Transverse colon (tissue), 4 donors: ENCODE measurements at places on chromosomes 16 and 17. TPM values are rescaled to one million over a fixed set of nuclear protein-coding genes. Genes with fewer than 3 reads are reported as not detected.

DNA sequence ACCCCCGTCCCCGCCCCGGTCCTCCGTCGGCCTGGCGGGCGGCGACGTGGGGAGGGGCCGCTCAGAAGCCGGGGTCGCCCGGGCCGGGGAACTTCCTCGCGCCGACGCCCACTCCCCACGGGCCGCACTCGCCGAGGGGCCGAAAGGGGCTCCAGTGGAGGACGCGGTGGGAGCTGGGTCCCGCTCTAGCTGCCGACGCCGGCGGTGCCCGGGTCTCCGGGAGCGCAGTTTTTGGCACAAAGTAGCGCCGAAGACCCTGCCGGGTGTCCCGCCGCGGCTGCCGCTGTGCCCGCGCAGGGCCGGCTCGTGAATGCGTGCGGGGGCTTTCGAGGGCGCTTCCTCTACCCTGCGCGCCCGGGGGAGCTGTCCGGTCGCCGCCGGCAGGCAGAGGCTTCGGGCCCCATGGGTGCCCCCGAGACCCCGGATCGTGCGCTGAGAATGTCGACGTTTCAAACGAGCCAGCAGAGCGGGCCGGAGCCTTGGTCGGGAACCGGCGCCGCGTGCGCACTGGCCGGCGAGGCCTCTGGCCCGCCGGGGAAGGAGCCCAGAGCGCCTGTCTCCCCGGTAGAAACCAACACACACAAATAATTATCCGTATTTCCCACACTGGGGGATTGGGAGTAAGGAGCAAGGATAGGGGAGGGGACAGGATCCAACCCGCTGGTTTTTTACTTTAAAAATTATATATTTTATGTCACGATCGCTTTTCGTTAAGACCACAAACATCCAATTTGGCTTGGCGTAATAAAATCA, 46.6 kb upstream of the SLC38A10 start:
- peaks cover 24% of the 10 kb centered on the region for H3K27me3 ChIP-seq
- peak overlapping the region; percentile 99 for H3K27ac ChIP-seq
- DNase-seq: no peak

SLFN14 gene
- not detected for total RNA-seq

DNA sequence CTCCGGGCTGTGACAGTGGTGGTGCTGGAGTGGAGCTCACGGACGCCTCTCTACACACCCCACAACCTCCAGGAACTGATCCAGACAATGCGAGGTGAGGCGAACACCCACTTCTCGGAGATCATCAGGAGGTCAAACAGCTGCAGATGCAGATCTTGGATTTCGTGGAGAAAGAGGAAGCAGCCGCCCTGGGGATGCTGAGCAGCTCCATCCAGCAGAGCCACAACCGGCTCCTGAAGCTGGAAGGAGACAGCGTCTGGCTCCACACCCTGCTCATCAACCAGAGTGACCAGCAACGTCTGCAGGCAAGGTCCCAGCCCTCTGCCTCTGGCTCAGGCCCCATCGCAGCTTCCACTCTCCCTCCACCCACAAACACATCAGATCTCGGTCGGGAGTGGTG, 13.2 kb upstream of the SLC16A5 start:
- peak overlapping the region; percentile 74 for H3K27ac ChIP-seq
- no peak overlapping the region for H3K4me3 ChIP-seq
- peaks cover 40% of the 10 kb centered on the region for H3K4me1 ChIP-seq
- H3K36me3 ChIP-seq: no peaks in the 10 kb centered on the region
- DNase-seq: no peak

- H3K4me3 ChIP-seq: no peak overlapping the region
- H3K4me1 ChIP-seq: peaks cover 22% of the 10 kb centered on the region
- no peak for DNase-seq
- no peak overlapping the region for H3K27ac ChIP-seq
- no peaks in the 10 kb centered on the region for H3K27me3 ChIP-seq
These were observed 5.1 kb downstream of the TPPP3 start for GRCh38 chr16:67388191-67388590.

TBC1D26 gene
- total RNA-seq: not detected

DNA sequence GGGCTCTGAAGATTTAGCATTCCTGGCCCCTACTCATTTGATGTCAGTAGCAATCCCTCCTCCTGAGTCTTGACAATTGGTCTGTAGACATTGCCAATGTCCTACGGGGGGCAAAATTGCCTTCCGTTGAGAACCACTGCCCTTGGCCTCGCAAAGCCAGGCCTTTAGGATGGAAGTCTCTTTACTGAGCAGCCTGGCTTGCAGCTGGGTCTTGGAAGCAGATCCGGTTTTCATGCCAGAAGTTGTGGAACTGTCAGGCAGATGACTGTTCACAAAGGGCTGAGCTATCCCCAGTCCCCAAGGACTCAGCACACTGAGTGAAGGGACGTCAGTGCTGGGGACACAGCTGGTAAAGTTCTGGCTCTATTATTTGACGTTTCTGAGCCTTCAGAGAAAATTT, 83.2 kb downstream of the WSCD1 start:
- DNase-seq: no peak
- H3K36me3 ChIP-seq: no peaks in the 10 kb centered on the region
- H3K4me1 ChIP-seq: no peaks in the 10 kb centered on the region

DNA sequence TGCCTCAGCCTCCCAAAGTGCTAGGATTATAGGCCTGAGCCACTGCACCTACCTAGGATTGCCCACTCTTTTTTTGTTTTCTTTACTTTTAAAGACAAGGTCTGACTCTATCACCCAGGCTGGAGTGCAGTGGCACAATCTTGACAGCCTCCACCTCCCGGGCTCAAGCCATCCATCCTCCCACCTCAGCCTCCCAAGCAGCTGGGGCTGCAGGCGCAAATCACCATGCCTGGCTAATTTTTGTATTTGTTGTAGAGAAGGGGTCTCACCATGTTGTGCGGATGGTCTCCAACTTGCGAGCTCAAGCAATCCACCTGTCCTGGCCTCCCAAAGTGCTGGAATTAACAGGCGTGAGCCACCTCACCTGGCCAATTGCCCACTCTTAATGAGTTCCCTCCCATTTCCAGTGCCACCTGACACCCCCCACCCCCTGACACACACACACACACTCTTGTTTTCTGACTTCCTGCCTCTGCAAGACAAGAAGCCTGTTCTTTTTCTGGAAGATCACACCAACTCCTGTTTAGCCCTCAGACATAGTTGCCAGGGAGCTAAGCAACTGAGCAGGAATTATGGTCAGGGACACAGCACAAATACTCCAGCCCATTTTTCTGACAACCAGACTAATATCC, 2.6 kb downstream of the OVCA2 start:
- H3K27ac ChIP-seq: no peak overlapping the region
- H3K27me3 ChIP-seq: peaks cover 11% of the 10 kb centered on the region
- H3K36me3 ChIP-seq: no peaks in the 10 kb centered on the region
- peaks cover 16% of the 10 kb centered on the region for H3K4me1 ChIP-seq

- no peaks in the 10 kb centered on the region for H3K36me3 ChIP-seq
- H3K27ac ChIP-seq: peak overlapping the region; percentile 92
- no peak overlapping the region for H3K4me3 ChIP-seq
- no peak for DNase-seq
- H3K27me3 ChIP-seq: no peaks in the 10 kb centered on the region
- peaks cover 29% of the 10 kb centered on the region for H3K4me1 ChIP-seq
These were observed 9.2 kb downstream of the MXRA7 start for GRCh38 chr17:76701471-76701967.

MGAT5B gene
- not detected for total RNA-seq

DNA sequence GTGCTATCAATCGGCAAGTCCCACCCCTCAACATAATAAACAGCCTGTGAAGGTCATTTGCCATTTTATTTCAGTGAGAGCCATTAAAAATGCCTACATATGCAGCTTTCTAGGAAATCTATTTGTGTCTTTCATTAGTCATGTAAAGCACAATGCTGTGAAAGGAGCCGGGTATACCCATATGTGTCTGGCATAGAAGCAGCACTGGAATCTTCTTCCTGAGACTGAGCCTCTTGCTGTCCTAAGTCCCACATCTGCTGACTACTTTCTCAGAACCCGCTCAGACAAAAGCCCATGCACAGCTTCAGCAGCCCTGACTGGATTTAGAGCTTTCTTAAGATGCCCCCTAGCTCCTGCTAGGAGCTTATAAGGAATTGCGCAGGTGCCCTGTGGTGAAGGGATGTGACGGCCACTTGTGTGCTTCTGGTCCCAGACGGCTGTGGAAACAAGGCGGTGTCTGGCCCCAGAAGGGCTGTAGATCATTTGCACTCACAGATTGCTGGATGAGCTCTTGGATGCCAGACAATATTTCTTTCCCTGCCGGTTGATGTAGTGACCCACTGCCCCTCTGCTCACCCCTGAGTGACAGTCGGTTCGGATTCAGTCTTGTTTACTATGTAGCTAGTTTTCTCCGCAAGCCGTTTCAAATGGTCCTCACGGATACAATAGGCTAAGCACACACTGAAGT, 172.2 kb downstream of the ANKFN1 start:
- no peaks in the 10 kb centered on the region for H3K4me1 ChIP-seq
- H3K27me3 ChIP-seq: no peaks in the 10 kb centered on the region
- no peaks in the 10 kb centered on the region for H3K36me3 ChIP-seq
- no peak for DNase-seq
- H3K4me3 ChIP-seq: no peak overlapping the region

DNA sequence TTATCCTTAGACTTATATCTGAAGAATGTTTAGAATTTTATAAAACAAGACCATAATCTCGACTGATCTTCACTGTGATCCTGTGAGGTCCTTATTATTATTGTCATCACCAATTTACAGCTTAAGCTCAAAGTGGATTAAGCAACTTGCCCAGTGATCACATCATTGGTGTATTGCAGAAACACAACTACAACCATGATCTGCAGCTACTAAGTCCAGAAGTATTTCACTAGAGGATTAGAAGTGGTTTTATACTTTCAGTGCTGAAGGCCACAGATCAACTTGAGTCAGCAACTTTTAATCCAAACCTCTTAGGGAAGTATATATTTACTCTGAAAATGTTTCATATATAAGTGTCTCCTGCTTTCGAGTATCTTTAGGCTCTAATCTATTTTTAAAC, 624.3 kb upstream of the SOX9 start:
- no peak overlapping the region for H3K4me3 ChIP-seq
- H3K36me3 ChIP-seq: no peaks in the 10 kb centered on the region
- H3K27me3 ChIP-seq: no peaks in the 10 kb centered on the region
- H3K27ac ChIP-seq: no peak overlapping the region
- DNase-seq: no peak

GRCh38 chr17:34703533-34703932, 124.2 kb downstream of the TMEM132E start:
- H3K4me3 ChIP-seq: no peak overlapping the region
- DNase-seq: no peak
- H3K4me1 ChIP-seq: no peaks in the 10 kb centered on the region
- H3K27ac ChIP-seq: no peak overlapping the region
- peaks cover 9% of the 10 kb centered on the region for H3K27me3 ChIP-seq

- H3K4me1 ChIP-seq: no peaks in the 10 kb centered on the region
- H3K4me3 ChIP-seq: no peak overlapping the region
- no peaks in the 10 kb centered on the region for H3K36me3 ChIP-seq
- DNase-seq: peak; percentile 34
- no peak overlapping the region for H3K27ac ChIP-seq
These were observed 26.4 kb upstream of the SLC7A5 start for GRCh38 chr16:87895641-87896141.

GRCh38 chr16:88993166-88993761, 16.3 kb upstream of the CBFA2T3 start:
- H3K27ac ChIP-seq: no peak overlapping the region
- no peaks in the 10 kb centered on the region for H3K4me1 ChIP-seq
- no peaks in the 10 kb centered on the region for H3K36me3 ChIP-seq

- H3K4me1 ChIP-seq: no peaks in the 10 kb centered on the region
- no peak overlapping the region for H3K27ac ChIP-seq
- H3K27me3 ChIP-seq: no peaks in the 10 kb centered on the region
- no peaks in the 10 kb centered on the region for H3K36me3 ChIP-seq
These were observed 154.8 kb downstream of the SLC39A11 start for GRCh38 chr17:72937707-72938106.

DNA sequence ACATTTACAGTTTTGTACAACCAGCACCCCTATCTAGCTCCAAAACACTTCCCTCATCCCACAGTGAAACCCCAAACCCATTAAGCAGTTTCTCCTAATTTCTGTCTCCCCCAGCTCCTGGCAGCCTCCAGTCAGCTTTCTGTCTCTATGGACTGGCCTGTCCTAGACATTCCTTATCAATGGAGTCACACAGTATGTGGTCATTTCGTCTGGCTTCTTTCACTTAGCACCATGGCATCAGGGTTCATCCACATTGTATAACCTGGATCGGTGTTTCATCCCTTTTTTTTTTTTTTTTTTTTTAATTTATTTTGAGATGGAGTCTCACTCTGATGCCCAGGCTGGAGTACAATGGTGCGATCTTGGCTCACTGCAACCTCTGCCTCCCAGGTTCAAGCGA, 68.5 kb downstream of the ZDHHC7 start:
- no peaks in the 10 kb centered on the region for H3K36me3 ChIP-seq
- H3K27me3 ChIP-seq: no peaks in the 10 kb centered on the region
- H3K4me3 ChIP-seq: no peak overlapping the region
- H3K27ac ChIP-seq: no peak overlapping the region
- DNase-seq: no peak
- H3K4me1 ChIP-seq: no peaks in the 10 kb centered on the region

MYH2 gene
- total RNA-seq: 0.68 TPM

- peak overlapping the region; percentile 86 for H3K27ac ChIP-seq
- H3K4me1 ChIP-seq: peaks cover 16% of the 10 kb centered on the region
- H3K27me3 ChIP-seq: peaks cover 16% of the 10 kb centered on the region
- peak overlapping the region; percentile 55 for H3K4me3 ChIP-seq
- H3K36me3 ChIP-seq: no peaks in the 10 kb centered on the region
These were observed 558 bp downstream of the B3GNT9 start for GRCh38 chr16:67150047-67150832.

PRSS27 gene
- not detected for total RNA-seq

DNA sequence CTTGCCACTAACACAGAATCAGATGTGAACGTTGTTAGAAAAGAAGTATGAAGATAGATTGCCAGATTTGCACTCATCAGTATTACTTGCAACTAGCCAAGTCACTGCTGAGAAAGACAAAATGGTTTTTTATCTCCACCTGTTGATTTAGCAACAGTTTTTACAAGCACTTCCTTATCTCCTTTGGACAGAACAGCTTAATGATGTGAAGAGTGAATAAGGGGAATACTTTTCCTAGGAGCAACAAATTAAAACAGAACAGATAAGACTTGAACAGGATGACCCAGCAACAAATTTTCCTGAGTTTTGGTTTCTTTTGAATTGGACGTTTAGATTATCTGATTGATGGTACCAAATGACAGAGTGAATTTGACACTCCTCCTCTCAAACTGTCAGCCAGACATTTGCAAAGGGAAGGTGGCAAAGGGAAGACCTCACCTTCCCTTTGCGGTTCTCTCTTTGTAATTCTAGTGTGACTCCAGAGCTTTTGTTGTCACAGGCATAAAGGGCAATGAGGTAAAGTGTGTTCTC, 130.6 kb downstream of the NLK start:
- H3K27ac ChIP-seq: no peak overlapping the region
- no peaks in the 10 kb centered on the region for H3K27me3 ChIP-seq
- H3K4me1 ChIP-seq: peaks cover 9% of the 10 kb centered on the region
- H3K36me3 ChIP-seq: peaks cover 11% of the 10 kb centered on the region

DNA sequence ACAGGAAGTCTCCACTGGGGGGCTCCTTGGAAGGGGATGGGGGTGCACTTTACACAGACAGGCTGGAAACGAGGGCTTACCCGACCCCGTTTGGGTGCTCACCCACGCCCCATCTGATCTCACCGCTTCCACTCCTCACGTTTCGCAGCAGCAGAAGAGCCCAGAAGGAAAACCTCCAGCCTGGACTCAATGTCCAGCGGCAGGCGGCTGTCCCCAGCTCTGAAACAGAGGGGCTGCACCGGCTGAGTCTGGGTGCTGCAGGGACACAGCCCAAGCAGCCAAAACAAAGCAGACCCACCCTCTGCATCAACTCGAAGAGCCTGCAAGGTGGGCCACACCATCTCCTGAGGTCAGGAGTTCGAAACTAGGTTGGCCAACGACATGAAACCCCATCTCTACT, 3.9 kb downstream of the MEAK7 start:
- H3K36me3 ChIP-seq: peaks cover 2% of the 10 kb centered on the region
- no peak overlapping the region for H3K4me3 ChIP-seq
- no peaks in the 10 kb centered on the region for H3K27me3 ChIP-seq
- H3K27ac ChIP-seq: no peak overlapping the region
- peaks cover 15% of the 10 kb centered on the region for H3K4me1 ChIP-seq
